Naive thymus-derived CD4-positive, alpha-beta T cell (primary cell): ENCODE measurements at places on chromosomes 7 and 10.

DNA sequence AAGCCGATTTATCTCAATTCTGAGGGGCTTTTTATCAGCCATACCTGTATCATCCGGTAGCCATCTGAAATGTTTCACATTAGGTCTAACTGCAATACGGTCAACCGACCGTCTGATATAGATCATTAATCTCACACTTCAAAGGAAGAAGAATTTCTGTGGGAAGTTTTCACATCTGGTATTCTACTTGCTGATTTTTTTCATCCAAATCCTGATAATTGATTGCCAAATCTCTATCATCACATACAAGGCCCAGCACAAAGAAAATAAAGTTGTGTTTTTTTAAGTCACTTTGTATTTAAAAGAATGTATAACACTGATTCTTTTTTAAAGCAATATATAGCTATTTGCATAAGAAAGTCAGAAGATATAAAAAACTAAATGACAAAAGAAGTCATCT is 132.3 kb downstream of the DKK1 start:
- no peak for DNase-seq

DNA sequence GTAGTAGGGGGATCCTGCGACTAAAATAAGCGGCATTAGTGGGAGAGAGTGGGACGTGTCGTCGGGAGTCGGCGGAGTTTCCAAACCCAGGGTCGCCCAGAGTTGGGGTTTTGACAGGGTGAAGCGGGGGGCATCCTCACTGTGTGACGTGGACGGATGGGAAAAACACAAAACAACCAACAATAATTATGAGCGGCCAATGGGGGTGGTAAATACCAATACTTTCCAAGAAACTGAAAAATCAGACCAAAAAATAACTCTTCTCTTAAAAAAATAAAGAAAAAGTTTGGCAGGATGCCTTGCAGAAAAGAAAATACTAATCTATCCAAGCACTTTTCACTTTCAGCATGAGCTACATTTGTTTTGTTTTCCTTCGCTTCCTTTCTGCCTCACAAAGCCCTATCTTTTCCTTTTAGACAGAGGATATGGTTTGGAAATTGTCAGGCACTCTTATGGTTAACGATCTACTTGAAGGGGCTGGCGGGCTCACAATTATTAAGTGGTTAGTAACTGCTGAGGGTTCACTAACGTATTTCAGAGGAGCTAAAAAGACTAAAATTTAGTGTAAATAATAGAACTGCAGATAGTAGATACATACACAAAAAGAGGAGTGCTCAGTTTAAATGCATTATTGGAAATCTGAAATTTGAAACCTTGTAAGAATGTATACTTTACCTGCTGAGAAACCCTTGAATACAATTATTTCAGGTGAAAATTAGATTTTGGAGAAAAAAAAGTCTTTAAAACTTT is 802 bp upstream of the CDK6 start:
- DNase-seq, result no peak

- no peak for DNase-seq
Measured at GRCh38 chr10:21368022-21368582, 157.4 kb downstream of the SKIDA1 start.

- DNase-seq, result peak; percentile 35
Measured at GRCh38 chr10:116742367-116743265, at the start of gene HSPA12A. TSS of gene HSPA12A (minus strand) at chr10:116742566. CDS start at chr10:116742469, 97 bp downstream.

DNA sequence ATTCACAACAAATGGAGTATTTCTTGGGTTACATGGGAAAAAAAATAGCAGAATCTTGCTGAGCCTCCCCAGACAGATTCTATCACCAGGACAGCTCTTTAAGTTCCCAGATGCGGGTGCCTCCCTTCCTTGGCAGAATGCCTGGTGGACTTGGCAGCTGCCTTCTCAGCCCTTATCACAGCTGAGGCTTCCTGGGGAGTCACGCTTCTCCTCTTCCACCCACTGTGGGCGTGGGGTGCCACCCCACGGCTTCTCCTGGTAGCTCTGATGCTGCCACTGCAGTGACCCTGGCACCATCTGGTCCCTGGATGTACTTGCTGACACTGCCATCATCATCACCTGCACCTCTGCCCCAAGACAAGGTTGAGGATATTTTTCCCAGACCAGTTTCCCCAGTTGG is 16.2 kb upstream of the NME8 start:
- no peak for DNase-seq

GRCh38 chr7:50335230-50335794 is 30.8 kb downstream of the IKZF1 start:
- DNase-seq, result no peak

DNA sequence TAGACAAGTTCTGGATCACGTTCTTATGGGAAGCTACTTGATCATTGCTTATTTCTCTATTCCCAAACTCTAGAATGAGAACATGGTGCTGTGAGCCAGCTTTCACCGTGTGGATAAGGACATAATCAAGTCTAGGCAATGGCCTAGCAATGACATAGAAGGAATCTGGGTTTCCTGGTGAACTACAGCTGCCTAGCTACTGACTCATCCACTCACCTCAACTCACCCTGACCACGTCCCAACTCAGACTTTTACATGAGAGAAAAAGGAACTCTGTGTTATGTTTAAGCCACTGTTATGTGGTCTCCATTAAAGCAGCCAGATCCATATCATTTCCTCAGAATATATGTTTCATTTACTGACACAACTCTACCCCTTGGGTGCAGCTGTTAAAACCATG is 18.8 kb upstream of the MET start:
- no peak for DNase-seq

DNA sequence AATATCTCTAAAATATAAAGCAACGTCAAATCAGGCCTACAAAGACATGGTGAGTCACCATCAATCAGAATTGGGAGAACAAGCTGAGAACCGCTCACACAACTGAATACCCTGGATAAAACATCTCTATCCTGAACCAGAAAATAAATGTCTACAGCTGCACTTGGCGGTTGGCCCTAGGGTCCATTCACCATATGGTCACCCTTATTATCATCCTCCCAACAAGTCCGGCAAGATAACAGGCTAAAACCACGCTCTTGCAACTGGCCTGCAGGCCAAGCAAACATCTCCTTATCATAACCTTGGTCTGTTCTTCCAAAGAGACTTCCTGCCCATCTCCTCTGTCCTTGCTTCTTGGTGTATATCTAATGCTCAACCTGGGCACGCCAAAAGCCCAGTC is 310.7 kb downstream of the CALN1 start:
- DNase-seq, result no peak

- no peak for DNase-seq
Measured at GRCh38 chr10:35739998-35740397, 97.9 kb upstream of the FZD8 start.

- DNase-seq, result no peak
Measured at GRCh38 chr7:115059321-115059720, 137.4 kb downstream of the MDFIC start.

GRCh38 chr7:80124526-80125264 is 9.9 kb upstream of the GNAI1 start:
- no peak for DNase-seq

GRCh38 chr7:18040196-18040595 is 12.6 kb upstream of the PRPS1L1 start:
- no peak for DNase-seq
